ENCODE measurements at places on chromosomes 6 and 20.

DNA sequence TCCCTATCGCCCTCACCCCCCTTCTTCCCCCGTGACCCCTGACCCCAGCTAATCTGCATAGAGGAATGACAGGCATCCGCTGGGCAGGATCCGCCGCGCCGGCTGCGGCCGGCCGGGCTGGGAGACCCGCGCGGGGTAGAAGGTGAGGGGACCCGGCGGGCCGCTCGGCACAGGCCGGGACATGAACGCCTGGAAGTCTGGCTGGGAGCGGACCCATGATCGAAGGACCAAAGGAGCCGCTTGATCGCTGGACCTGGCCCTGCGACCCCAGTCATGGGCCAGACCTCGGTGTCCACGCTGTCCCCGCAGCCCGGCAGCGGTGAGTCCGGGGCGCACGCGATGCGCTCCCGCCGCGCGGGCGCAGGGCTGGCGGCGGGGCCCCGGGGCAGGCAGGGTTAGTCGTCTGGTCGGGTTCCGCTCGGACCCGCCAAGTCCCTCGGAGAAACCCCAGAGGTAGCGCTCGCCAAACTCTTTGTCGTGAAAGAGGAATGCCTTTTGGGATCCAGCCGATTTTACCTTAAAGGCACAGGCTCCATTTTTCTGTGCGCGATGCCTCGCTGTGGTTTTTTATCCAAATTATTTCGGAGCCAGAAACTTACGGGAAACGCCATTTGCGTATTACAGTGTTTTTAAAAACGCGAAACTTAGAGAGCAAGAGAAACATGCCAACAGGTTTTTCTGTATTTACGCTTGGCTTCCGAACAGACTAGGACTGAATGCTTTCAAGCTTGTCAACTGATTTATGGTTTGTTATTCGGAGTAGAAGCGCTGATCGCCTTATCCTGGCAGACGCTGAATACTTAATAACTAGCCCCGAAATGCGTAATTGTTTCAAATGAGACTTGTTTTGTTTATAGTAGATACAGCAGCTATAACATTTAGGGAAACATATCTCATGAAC, at the start of gene PHACTR2:
Gene PHACTR2, plus strand, starts transcription at position 75 of the 901 bp plus-strand sequence. Its CDS starts 199 bp downstream, at position 274.
- peak; percentile 78 for DNase-seq

DNA sequence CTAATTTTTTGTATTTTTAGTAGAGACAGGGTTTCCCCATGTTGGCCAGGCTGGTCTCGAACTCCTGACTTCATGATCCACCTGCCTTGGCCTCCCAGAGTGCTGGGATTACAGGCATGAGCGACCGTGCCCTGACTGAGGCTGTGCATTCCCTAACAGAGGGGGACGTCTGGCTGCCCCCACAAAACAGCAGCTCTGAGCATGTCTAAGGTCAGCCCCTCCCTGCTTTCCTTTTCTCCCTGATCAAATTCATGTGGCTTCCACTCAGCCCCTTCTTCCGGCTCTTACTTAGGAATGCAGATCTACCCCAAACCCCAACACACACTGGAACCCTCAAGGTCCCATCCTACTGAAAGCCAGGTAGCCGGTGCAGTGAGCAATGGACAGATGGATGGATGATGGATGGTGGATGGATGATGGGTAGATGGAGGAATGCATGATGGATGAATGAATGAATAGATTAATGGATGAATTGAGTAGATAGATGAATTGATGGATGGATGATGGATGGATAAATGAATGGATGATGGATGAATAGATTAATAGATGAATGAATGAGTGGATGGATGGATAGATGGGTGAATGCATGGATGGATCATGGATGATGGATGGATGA, 91.5 kb upstream of the BHLHE23 start:
- DNase-seq: no peak

DNA sequence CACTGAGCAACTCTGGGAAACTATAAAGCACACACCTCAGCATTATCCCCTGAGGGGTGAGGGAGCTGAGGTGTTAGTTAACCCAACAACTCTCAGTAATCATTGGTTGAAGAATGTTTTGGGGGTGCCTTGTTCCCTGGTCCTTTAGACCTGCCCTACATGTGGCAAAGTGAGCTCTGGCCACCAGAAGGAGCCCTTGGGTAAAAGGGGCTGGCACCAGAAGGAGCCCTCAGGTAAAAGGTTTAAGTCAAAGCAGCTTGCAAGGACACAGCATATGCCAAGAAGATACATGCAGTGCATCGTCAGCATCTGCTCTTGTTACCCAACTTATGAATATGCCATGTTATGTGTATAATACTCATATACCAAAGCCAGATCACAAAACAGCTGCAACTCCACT, 1081.7 kb downstream of the KIF16B start:
- no peak for DNase-seq

DNA sequence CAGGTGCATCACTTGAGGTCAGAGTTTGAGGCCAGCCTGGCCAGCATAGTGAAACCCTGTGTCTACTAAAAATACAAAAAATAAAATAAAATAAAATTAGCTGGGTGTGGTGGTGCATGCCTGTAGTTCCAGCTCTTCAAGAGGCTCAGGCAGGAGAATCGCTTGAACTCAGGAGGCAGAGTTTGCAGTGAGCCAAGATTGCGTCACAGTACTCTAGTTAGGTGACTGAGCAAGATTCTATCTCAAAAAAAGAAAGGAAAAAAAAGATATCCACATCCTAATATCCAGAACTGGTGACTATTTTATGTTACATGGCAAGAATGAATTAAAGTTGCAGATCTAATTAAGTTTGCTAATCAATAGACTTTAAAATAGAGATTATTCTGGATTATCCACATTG, 32.5 kb downstream of the SCGN start:
- no peak for DNase-seq

DNA sequence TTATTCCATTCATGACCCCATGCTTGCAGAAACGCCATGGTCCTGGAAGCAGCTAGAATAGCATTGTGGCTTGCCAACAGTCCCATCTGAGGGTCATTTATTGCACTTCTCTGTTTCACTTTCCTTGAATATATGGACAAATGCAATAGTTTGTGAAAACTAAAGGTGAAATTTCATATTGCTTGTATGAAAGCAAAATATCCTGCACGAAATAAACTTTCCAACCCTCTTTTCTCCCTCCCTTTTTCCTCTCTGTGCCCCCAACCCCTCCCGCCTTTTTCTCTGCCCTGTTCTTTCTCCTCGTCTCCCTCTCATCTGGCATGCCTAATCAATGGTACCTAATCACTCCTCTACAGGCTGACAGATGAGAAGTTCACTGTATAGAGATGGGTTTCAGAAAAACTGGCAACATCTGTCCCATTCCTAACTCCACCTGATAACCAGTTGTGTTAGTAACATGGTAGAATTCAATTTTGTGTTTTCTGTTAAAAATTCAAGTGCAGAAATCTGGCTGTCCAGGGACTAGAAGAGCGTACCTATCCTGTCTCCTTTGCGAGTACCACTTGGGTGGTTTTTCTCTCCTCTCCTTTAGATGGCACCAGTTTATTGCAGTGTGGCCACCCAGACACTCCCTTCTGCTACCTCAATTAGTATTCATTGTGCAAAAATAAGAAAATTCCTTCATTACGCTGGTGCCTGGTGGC, 198.6 kb downstream of the FOXA2 start:
- no peak for DNase-seq

- no peak for DNase-seq
Observed at GRCh38 chr6:89409461-89410035, 2.5 kb downstream of the RRAGD start.

DNA sequence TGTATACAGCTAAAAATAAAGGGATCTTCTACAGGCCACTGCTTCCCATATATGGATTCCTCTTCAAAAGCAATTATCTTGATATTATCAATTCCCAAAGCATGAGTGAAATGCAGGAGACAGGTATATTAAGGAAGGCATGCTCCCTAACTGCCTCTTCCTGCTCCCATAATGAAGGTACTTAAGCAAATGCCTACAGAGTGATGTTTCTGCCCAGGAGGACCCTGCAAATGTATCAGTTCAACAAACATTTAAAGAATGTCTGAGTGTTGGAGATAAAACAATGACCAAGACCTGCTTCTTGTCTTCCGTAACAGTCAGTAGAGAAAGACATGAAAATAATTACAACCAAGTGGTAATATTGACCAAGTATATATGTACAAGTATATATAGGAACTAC, 4.2 kb downstream of the UBE2J1 start:
- DNase-seq: peak; percentile 48

DNA sequence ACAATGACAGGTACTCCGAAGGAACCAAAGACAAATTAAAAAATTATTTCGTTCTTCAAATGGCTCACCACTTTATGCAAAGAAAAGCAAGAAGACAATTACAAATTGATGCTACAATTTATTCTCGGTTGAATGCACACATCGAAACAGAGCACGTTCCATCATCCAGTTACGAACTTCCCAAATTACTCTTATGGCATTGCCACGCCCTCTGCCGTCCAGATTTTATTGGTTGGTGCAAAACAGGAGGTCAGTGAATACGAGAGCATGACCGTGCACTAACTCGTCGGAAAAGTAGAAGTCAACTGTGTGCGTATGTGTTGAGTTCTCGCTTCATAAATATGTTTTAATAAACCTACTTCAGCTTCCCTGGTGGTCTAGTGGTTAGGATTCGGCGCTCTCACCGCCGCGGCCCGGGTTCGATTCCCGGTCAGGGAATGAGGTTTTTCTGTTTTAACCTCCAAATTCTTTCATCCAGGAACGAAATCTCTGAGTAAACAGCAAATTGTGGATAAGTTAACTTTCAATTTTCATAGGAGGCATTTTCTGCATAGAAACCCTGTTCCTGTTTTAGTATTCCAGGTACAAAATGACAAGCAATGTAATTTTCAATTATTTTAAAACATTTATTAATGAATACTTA, 23.2 kb downstream of the ZNF311 start:
- peak; percentile 86 for DNase-seq

DNA sequence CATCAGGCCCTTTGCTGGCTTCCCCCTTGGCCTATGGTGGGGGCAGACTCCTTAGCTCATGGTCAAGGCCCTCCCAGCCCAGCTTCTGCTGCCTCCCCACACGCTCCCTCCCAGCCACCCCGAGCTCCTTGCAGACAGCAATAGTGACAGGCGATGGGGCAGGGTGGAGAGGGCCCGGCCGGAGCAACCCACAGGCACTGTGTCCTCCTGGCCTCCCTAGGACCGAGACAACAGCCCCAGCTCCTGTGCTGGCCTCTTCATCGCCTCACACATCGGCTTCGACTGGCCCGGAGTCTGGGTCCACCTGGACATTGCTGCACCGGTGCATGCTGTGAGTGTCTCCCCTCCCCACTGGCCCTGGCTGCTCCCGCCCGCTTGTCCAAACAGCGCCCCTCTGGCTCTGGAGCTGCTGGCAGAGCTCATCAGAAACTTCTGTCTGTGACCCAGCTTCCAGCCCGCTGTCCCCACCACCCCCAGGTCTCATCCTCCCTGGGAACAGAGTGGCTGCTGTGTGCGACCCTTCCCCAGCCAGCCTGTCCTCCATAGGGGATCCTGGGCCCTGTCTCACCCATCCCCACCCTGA, 21.8 kb downstream of the NPEPL1 start:
- no peak for DNase-seq

DNA sequence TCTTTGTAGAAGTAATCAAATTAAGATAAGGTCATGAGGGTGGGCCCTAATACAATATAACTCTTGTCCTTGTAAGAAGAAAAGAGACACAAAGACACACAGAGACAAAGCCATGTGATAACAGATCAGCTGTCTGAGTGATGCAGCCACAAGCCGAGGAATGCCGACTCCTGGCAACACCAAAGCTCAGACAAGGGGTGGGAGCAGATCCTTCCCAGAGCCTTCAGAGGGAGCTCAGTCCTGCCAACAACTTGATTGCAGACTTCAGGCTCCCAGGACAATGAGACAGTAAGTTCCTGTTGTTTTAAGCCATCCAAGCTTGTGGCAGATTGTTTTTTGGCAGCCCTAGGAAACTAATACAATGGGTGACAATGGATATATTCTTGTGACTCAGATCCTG, 325.0 kb upstream of the AGPAT4 start:
- no peak for DNase-seq

GRCh38 chr6:2819978-2820377, 21.7 kb downstream of the SERPINB1 start:
- DNase-seq: no peak

GRCh38 chr6:15065261-15065989, 180.4 kb upstream of the JARID2 start:
- DNase-seq: peak; percentile 63

DNA sequence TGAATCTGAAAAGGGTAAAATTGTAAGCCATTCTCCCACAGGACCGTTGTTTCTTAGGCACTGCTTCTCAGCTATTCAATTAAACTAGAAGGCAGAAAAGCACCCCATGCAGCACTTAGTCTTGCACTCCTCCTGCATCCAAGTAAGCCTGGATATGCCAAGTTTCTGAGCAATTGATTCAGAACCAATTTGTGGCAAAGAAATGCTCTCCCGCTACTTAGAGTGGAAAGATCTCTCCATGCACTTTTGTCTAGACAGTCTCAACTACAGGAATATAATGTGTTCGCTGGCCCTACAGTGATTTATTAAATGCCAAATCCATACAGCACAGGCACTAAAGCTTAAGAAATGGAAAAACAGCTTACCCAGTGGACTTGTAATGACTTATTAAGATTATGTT, 338.5 kb downstream of the HACE1 start:
- no peak for DNase-seq

DNA sequence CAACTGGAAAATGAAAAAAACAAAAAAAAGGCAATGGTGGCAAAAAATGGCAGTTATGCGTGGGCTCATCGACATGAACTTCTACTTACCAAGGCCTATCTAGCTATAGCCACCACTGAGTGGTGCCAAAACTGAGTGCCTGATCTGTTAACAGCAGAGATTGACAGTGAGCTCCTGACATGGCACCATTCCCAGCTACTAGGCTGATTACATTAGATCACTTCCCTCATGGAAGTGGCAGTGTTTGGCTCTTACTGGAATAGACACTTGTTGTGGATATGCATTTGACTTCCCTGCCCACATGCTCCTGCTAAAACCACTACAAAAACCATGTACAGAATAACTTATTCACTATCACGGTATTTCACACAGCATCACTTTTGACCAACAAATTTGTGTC, 216.1 kb upstream of the SGK1 start:
- DNase-seq: no peak

GRCh38 chr6:41200296-41200900, 551 bp downstream of the TREML2 start:
- peak; percentile 51 for DNase-seq

DNA sequence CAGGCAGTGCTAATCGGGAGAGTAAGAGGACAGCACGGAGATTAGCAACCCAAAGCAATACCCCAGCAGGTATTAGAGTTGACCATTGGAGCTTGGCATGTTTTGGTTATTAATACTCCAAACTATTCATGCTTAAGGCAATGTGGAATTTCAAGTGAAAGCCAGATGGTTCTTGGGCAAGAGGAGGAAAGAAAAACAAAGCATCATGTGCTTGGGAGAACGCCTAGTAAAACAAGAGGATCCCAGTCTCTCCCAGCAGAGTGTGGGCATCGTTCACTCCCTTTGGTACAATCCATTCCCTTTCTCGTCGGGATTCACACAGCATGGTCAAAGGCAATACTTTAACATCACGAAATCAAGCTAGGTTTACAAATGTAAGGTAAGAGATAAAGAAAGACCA, 349.8 kb downstream of the PRKN start:
- DNase-seq: peak; percentile 41

DNA sequence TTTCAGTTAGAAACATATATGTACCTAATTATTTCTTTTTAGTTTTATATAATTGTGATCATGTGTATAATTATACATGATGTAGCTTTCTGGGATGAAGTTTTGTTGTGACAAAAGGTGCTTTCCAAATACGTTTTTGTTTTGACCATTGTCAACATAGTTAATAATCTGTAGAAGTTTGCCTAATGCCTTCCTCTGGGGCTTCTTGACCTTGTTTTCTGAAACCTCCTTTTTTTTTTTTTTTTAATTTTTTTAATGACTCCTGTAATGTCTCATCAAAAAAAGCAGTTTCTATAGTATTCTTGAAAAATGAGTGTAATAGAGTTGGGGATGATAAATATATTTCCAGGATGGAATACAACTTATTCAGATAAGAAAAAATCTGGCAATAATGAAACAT, 434.7 kb upstream of the SOX4 start:
- no peak for DNase-seq

Data from iris pigment epithelial cell (primary cell).